ENCODE measurements at places on chromosomes 13 and 19.

- H3K27me3 ChIP-seq: peaks cover 44% of the 10 kb centered on the region
- H3K4me1 ChIP-seq: no peaks in the 10 kb centered on the region
- H3K4me3 ChIP-seq: no peak overlapping the region
- DNase-seq: no peak
Observed at GRCh38 chr13:95642028-95642621, 2.4 kb downstream of the DZIP1 start.

GRCh38 chr13:106521095-106521799 is 14.2 kb downstream of the EFNB2 start:
- DNase-seq: no peak
- H3K4me3 ChIP-seq: no peak overlapping the region
- H3K4me1 ChIP-seq: no peaks in the 10 kb centered on the region
- no peak overlapping the region for H3K27ac ChIP-seq
- no peaks in the 10 kb centered on the region for H3K36me3 ChIP-seq

GRCh38 chr19:19296953-19297689 is 23.2 kb downstream of the SUGP1 start:
- no peaks in the 10 kb centered on the region for H3K4me1 ChIP-seq
- no peaks in the 10 kb centered on the region for H3K27me3 ChIP-seq
- H3K27ac ChIP-seq: no peak overlapping the region
- H3K4me3 ChIP-seq: no peak overlapping the region
- no peak for DNase-seq
- H3K36me3 ChIP-seq: peaks cover 36% of the 10 kb centered on the region

DNA sequence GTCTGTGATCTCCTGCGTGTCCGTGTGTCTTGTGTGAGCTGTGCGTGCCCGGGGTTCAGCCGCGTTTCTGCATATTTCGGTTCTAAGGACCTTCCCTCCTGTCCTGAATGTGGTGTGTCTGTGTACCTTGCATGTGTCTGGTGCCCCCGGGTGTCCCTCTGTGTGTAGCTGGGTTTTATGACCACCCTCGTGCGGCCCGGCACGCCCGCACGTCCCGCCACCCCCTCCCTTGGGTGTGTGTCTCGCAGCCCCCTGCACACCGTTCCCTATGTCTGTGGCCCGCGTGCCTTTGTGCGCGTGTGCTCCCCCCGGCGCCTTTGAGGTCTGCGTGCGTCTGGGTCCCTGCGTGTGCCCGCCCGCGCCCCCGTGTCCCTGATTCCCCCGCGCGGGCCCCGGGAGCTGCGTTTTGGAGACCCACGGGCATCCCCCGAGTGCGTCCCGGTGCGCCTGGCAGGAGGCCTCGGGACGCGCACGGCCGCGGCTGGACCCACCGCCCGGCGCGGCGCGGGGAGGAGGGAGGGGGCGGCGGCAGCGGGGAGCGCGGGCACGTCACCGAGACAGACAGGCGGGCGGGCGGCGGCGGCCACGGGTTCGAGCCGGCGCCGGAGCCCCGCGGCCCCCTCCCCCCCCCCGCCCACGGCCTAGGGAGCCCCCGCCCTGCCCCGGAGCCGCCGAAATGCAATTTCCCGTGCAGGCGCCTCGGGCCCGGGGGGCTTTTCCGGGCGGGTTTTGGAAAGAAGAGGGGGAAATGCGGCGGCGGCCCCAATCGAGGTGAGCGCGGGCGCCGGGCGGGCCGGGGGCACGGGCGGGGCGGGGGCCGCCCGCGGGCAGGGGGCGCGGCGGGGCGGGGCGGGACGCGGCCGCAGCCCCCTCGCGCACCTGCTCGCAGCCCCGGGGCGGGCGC is 12.0 kb upstream of the NANOS3 start:
- H3K27ac ChIP-seq: peak overlapping the region; percentile 11
- H3K27me3 ChIP-seq: peaks cover 59% of the 10 kb centered on the region

- DNase-seq: no peak
- no peak overlapping the region for H3K4me3 ChIP-seq
- H3K36me3 ChIP-seq: no peaks in the 10 kb centered on the region
- H3K27ac ChIP-seq: no peak overlapping the region
- H3K4me1 ChIP-seq: no peaks in the 10 kb centered on the region
- H3K27me3 ChIP-seq: no peaks in the 10 kb centered on the region
Observed at GRCh38 chr13:71382285-71382684, 484.7 kb downstream of the DACH1 start.

- no peaks in the 10 kb centered on the region for H3K27me3 ChIP-seq
- no peak overlapping the region for H3K4me3 ChIP-seq
- peak overlapping the region; percentile 29 for H3K27ac ChIP-seq
- H3K4me1 ChIP-seq: peaks cover 20% of the 10 kb centered on the region
- H3K36me3 ChIP-seq: peaks cover 65% of the 10 kb centered on the region
Observed at GRCh38 chr19:49097453-49098288, 12.4 kb downstream of the SNRNP70 start.

DNA sequence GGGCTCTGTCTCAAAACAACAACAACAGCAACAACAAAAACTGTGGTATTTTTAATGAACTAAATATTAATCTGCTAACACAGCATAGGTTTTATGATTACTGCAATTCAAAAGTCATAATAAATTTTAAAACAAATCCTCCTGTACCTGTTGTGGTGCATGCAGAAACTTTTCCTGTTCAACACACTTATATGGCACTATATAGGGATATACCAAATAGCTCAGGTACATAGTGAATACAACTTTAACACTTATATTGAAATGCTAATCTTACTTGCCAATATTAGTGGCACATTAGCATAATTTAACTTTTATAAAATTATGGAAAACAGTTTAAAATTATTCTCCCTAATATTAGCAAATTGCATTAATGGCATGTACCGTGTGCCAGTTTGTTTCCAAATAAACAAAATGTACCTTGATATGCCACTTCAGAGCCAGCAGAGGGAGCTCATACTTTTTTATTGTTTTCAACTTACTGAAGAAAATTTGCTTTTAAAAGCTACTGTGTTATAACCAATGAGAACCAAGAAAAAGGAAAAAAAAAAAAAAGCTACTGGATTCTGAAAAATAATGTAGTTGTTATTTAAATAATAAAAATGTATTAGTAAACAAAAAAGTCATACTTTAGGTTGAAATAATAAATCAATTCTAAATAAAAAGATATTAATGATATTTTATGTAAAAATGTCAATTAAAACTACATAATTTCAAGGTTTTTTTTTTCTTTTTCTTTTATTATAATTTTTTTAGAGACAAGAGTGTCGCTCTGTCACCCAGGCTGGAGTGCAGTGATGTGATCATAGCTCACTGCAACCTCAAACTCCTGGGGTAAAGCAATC is 18.0 kb upstream of the RBM26 start:
- no peak overlapping the region for H3K27ac ChIP-seq
- H3K4me1 ChIP-seq: no peaks in the 10 kb centered on the region
- H3K4me3 ChIP-seq: no peak overlapping the region
- no peak for DNase-seq
- no peaks in the 10 kb centered on the region for H3K36me3 ChIP-seq
- H3K27me3 ChIP-seq: no peaks in the 10 kb centered on the region

DNA sequence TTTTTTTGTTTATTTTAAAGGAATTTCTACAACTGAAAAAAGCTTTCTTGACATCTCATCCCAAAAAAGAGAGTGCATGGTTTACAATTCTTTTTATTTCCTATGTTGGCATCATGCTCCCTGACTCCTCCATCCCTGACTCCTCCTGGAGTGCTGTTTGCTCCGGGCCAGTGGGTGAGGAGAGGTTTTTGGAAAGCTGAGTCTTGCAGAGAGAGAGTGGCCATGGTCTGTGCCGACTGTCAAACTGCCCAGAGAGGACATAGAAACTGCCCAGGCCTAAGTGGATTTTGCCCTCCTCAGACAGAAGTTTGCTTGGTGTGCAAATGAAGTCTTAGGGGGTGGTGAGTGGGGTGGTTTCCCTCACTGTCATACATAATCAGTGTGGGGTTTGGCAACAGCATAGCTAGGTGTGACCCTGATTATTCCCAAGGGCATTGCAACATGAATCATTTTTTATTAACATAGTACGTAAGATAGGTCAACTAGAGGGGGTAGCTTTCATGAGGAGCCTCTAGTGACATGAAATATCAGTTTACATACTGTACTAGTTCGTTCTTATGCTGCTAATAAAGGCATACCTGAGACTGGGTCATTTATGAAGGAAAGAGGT is 179.8 kb upstream of the UBL3 start:
- no peak overlapping the region for H3K27ac ChIP-seq
- H3K36me3 ChIP-seq: peaks cover 1% of the 10 kb centered on the region
- H3K4me3 ChIP-seq: no peak overlapping the region
- no peak for DNase-seq
- H3K27me3 ChIP-seq: no peaks in the 10 kb centered on the region
- H3K4me1 ChIP-seq: no peaks in the 10 kb centered on the region

DNA sequence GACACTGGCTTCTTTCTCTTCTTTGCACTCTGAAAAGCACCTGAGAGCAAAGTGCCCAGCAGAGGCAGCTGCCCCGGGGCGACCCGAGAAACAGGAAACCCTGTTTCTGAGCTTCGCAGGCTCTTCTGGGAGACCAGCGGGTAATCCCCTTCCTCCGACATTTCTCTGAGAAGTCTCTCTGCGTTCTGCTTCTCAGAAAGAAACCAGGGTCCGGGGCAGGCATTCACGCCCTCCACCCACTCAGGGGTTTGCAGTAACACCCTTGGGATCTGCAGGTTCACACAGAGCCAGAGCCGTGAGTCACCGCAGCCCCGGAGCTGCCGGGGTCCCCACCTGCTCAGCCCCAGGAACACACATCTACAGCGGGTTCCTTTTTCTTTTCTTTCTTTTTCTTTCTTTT is 86.0 kb downstream of the GADD45B start:
- peaks cover 3% of the 10 kb centered on the region for H3K36me3 ChIP-seq
- peak overlapping the region; percentile 96 for H3K27ac ChIP-seq
- peaks cover 12% of the 10 kb centered on the region for H3K4me1 ChIP-seq

DNA sequence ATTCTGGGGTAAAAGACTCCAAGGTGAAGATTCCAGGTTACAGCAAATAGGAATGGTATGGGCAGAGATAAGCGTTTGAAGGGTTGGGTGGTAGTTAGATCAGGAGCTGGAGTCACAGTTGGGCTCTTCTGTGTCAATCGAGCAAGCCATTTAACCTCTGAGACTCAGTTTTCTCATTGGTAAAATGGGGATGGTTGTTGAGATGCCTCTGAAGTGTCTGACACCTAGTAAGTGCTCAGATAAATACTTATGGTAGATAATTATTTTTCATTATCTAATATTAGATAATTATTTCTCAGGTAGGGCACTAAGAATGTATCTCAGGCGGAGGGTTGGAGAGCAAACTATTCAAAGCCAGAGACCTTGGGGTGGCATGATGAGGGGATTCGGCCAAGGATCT is 7.8 kb downstream of the LTBP4 start:
- H3K36me3 ChIP-seq: peaks cover 20% of the 10 kb centered on the region
- H3K27ac ChIP-seq: peak overlapping the region; percentile 88
- peaks cover 74% of the 10 kb centered on the region for H3K4me1 ChIP-seq
- DNase-seq: no peak
- H3K27me3 ChIP-seq: no peaks in the 10 kb centered on the region
- peak overlapping the region; percentile 75 for H3K4me3 ChIP-seq

GRCh38 chr13:40681341-40682146 is 15.1 kb upstream of the FOXO1 start:
- no peaks in the 10 kb centered on the region for H3K36me3 ChIP-seq
- H3K27me3 ChIP-seq: no peaks in the 10 kb centered on the region
- no peak overlapping the region for H3K4me3 ChIP-seq
- DNase-seq: no peak
- H3K27ac ChIP-seq: no peak overlapping the region

GRCh38 chr13:45799451-45799850 is 52.1 kb downstream of the SIAH3 start:
- no peak for DNase-seq
- H3K4me3 ChIP-seq: no peak overlapping the region
- H3K27me3 ChIP-seq: peaks cover 3% of the 10 kb centered on the region
- no peaks in the 10 kb centered on the region for H3K36me3 ChIP-seq

GRCh38 chr19:33676999-33677665 is 55.4 kb downstream of the CHST8 start:
- no peaks in the 10 kb centered on the region for H3K4me1 ChIP-seq
- no peak overlapping the region for H3K27ac ChIP-seq
- no peak overlapping the region for H3K4me3 ChIP-seq
- peaks cover 53% of the 10 kb centered on the region for H3K27me3 ChIP-seq
- no peak for DNase-seq

- H3K4me1 ChIP-seq: no peaks in the 10 kb centered on the region
- no peak overlapping the region for H3K27ac ChIP-seq
- no peak for DNase-seq
- no peak overlapping the region for H3K4me3 ChIP-seq
Observed at GRCh38 chr13:81664872-81665271, 1323.9 kb upstream of the SPRY2 start.

GRCh38 chr13:99726282-99726894 is 225.1 kb downstream of the TM9SF2 start:
- no peak overlapping the region for H3K27ac ChIP-seq
- H3K4me1 ChIP-seq: peaks cover 5% of the 10 kb centered on the region
- peaks cover 3% of the 10 kb centered on the region for H3K36me3 ChIP-seq
- no peak for DNase-seq
- H3K27me3 ChIP-seq: no peaks in the 10 kb centered on the region

GRCh38 chr19:6115992-6116391 is 5.7 kb upstream of the RFX2 start:
- H3K36me3 ChIP-seq: peaks cover 1% of the 10 kb centered on the region
- no peak overlapping the region for H3K27ac ChIP-seq
- no peaks in the 10 kb centered on the region for H3K4me1 ChIP-seq
- H3K4me3 ChIP-seq: no peak overlapping the region
- DNase-seq: no peak

GRCh38 chr19:296476-297225 is 5.4 kb upstream of the PLPP2 start:
- no peak for DNase-seq
- H3K27me3 ChIP-seq: peaks cover 46% of the 10 kb centered on the region
- H3K27ac ChIP-seq: no peak overlapping the region
- H3K4me1 ChIP-seq: peaks cover 13% of the 10 kb centered on the region

DNA sequence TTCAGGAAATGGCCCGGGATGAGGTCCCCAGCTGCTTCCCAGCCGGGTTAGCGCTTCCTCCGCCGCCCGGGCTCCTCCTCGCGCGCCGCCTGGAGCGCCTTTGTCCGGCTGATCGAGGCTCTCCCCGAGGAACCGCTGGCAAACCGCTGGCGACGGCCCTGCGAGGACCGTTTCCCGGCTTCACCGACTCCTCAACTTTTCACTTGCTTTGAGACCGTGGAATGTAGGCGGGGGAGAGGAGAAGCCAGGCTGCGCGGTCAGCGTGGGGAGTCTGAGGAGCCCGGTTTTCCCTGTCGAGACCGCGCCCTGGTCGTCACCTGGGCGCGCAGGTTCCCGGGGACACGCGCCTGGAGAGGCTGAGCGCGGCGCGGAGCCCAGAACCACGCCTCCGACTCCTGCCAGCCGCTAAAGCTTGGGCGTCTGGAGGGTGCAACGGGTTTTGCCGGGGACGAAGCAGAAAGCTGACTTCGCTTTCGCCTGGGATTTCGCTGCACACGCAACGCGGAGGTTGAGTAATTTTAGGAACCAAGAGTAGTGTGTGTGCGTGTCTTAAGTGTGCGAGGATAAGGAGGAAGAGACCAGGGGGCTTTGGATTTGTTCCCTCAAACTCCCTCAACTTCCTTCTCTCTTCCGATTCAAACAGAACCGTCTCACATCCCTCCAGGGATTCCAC is 7.3 kb upstream of the DGKH start:
- H3K27ac ChIP-seq: no peak overlapping the region
- peak overlapping the region; percentile 93 for H3K4me3 ChIP-seq
- H3K4me1 ChIP-seq: peaks cover 21% of the 10 kb centered on the region
- no peak for DNase-seq

- H3K4me3 ChIP-seq: peak overlapping the region; percentile 3
- H3K36me3 ChIP-seq: no peaks in the 10 kb centered on the region
- peaks cover 13% of the 10 kb centered on the region for H3K4me1 ChIP-seq
- H3K27ac ChIP-seq: peak overlapping the region; percentile 46
- peaks cover 12% of the 10 kb centered on the region for H3K27me3 ChIP-seq
- no peak for DNase-seq
Observed at GRCh38 chr19:11534538-11534937, 4.1 kb upstream of the CNN1 start.

GRCh38 chr13:23871616-23872220 is 17.5 kb downstream of the MIPEP start:
- H3K4me1 ChIP-seq: no peaks in the 10 kb centered on the region
- no peaks in the 10 kb centered on the region for H3K27me3 ChIP-seq
- DNase-seq: no peak
- H3K36me3 ChIP-seq: peaks cover 7% of the 10 kb centered on the region
- no peak overlapping the region for H3K27ac ChIP-seq

Data from central memory CD8-positive, alpha-beta T cell (primary cell).